T-helper 17 cell (primary cell): ENCODE measurements at places on chromosomes 11 and 22.
A peak's percentile ranks its signal among the peaks of the same experiment; 100 is the strongest.

- no peak for DNase-seq
These were observed 7.5 kb upstream of the STK33 start for GRCh38 chr11:8601376-8602133.

DNA sequence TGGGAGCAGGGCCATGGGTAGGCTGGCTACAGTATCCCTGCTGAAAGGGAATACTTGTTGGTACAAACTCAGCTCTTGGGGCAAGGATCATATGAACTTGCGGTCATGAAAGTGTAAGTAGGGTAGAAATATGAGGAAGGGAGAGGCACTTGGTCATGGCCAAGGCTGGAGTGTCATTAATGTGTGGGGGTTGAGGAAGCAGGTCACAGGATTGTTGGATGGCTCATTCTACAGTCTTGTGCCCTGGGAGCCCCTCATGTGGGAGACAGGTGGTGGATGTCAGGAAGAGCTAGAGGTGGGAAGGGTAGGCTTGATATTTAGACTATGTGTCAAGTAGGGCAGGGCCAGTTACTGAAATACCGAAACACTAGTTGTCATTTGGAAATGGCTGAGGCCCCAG lies 95.5 kb downstream of the RRM1 start:
- DNase-seq: no peak

DNA sequence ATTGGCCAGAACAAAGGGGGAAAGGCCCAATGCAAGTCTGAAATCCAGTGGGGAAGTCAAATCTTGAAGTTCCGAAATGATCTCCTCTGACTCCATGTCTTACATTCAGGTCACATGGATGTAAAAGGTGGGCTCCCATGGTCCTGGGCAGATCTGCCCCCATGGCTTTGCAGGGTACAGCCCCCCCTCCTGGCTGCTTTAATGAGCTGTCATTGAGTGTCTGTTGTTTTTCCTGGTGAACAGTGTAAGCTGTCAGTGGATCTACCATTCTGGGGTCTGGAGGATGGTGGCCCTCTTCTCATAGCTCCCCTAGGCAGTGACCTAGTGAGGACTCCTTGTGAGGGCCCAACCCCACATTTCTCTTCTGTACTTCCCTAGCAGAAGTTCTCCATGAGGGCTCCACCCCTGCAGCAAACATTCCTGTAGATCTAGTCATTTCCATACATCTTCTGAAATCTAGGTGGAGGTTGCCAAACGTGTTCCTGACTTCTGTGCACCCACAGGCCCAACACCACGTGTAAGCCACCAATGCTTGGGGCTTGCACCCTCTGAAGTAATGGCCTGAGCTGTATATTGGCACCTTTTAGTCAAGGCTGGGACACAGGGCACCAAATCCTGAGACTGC lies 9.3 kb downstream of the CARD18 start:
- no peak for DNase-seq

DNA sequence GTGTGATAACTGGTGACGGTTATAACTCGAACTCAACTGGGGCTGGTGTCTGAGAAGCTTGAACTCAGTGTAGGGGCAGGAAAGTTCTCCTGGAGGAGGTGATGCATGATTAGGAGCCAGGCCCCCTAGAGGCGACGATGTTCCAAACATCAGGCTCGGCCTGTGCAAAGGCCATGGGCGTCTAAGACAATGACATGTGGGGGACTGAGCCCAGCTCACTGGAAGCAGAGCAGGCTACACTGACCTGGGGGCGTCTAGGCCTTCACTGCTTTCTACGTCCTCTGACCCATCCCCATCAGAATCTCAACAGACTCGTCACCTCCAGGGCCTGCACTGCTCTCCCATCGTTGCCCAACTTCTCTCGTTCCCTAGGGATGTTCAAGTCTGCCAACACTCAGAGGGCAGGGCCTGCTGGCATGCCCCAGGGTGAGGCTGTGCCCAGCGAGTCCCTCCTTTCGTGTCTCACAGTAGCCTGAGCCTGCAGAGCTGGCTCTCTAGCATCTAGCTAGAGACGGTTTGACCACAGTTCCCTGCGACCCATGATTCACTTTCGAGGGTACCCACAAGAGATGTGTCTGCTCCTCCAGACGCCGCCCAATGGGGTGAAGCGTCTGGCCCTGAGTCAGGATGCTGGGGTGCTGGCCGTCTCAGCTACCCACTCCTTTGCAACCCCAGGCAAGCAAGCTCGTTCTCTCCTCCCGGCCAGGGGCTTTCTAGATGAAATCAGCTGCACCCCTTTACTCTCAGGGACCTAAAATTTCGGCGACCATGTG lies 1.1 kb upstream of the ATG16L2 start:
- peak; percentile 53 for DNase-seq

GRCh38 chr11:130124096-130124495 lies 35.5 kb upstream of the ST14 start:
- DNase-seq: no peak

- DNase-seq: no peak
These were observed 168.0 kb upstream of the BDNF start for GRCh38 chr11:27868226-27868625.

DNA sequence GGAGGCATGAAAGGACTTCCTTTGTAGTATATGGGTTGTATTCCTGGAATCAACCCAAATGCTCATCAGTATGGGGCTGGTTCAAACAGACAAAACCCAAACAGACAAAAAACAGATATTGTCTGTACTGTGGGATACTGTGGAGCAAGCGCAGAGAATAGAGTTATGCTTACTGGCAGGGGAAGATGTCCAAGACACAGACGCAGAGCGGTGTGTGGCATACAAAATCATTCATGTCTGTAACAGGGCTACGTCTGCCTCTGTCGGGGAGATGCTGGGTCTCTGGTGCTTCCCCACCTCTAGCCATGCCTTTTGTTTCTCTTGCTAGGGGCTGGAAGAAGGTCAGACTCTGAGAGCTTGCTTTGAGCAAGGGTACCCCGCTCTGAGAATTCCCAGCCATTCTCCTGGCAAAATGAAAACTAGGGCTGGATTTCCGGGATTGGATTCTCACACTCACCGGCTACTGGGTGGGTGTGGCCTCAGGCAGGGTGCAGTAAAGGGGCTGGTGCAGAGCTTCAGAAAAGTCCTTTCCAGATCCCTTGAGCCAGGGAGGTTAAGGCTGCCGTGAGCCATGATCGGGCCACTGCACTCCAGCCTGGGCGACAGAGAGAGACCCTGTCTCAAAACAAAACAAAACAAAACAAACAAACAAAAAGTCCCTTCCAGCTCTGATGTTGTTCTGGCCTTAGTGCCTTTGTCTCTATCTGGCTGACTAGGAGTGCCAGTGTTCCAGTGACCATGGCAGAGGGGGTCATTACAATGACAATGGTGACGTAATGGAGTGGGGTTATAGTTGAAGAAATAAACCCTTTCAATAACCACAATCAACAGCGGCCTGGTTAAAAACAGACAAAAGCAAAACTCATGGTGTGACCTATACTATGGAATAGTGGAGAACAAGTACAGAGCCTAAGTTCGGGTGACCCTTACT lies 2.9 kb upstream of the ABCC8 start:
- DNase-seq: no peak

DNA sequence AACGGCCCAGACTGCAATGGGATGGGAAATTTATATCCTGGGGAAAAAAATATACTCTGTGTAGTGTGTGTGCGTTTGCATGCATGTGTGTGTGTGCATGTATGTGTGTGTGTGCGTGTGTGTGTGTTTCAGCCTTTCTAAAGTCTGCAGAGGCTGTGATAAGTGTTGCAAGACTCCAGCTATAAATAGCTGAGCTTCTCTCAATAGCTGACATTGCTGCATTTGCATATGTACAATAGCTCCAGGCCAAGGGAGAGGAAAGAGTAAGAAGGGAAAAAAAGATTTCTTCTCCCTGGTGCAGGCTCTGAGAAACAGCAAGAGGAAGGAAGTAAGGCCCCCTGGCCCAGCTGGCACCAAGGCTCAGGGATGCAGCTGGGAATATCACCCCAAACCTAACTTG lies 483.0 kb downstream of the MN1 start:
- no peak for DNase-seq

DNA sequence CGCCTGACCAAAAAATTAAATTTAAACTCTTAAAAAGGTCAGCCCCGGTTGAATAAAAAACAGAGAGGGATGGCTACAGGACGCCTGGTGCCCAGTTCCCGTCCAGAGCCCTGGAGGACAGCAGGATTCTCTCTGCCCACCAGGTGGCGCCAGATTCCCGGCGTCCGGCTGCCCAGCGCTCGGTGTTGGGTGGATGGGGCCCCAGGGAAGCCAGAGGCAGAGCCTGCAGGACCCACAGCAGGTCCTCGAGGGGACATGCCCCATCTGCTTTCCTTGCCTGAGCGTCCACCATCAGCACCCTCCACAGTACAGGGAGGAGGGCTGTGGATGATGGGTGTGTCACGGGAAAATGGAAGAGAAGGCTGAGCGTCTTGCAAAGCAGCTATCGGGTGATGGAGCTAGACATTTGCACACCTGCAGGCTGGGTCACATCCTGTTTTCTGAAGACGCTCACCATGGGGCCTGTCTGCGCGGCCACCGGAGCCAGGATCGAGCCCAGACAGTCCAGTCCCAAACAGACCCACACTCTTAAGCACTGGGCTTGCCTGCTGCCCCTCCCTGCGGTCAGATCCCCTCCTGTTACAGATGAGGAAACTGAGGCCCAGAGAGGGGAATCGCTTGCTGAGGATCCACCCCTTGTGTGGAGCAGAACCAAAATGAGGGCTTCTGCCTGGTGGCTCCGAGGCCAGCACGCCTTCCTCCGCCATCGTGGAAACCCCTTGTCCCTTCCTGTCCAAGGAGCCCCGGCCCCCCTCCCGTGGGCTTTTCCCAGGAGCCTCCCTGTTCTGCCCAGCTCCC lies 18.5 kb upstream of the CBX7 start:
- peak; percentile 86 for DNase-seq

- no peak for DNase-seq
These were observed 55.0 kb upstream of the DEPDC7 start for GRCh38 chr11:32960553-32961164.

GRCh38 chr11:123233280-123233974 lies 38.4 kb upstream of the CLMP start:
- no peak for DNase-seq

DNA sequence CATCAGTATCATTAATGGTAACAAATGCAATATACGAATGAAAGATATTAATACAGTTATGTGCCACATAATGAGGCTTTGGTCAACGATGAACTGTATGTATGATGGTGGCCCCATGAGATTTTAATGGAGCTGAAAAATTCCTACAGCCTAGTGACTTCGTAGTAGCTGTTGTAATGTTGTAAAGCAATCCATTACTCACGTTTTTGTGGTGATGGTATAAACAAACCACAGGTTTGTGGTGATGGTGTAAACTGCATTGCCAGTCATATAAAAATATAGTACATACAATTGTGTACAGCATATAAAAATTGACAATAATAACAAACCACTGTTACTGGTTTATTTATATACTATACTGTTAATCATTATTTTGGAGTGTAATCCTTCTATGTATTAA lies 27.4 kb upstream of the GRIA4 start:
- DNase-seq: no peak

DNA sequence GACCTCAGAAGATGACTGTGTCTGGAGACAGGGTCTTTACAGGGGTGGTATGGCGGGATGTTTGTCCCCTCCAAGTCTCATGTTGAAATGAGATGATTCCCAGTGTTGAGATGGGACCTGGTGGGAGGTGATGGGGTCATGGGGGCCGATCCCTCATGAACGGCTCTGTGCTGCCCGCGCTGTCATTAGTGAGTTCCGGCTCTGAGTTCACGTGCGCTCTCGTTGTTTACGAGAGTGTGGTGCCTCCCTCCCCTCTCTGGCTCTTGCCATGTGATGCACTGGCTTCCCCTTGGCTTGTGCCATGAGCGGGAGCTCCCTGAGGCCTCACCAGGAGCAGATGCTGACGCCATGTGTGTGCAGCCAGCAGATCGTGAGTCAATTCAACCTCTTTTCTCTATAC lies 830.8 kb downstream of the TBC1D22A start:
- no peak for DNase-seq

DNA sequence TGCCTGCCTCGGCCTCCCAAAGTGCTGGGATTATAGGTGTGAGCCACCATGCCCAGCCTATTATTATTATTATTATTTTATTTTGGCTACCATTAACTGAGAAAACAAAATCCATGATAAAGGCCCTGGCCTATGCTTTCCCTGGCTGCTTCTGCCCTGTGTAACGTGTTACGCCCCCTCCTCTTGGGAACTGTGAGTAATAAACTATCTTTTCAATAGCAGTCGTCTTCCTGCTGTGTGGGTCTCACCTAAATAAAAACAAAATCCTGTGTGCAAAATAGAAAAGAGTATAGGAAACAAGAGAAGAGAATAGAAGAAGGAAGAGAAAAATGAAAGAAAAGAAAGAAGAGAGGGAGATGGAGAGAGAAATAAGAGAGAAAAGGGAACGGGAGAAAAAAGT lies 237.0 kb downstream of the MIAT start:
- no peak for DNase-seq

DNA sequence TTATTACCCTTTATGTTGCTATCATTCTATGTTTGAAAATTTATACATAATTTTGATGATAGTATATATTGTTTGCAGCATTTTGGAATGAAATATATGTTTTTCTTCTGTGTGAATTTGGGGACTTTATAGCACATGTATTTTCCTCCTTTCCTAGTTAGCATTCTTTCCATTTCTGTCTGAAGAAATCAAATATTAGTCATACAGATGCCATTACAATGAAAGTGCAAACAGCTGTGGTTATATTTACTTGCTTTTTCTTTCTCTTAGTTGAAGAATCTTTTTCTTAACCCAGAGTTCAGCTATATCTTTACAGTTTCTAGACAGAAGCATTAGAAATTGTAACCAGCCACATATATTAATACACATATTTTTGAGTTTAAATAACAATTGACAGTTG lies 753.1 kb upstream of the ARHGAP42 start:
- DNase-seq: no peak

GRCh38 chr11:131447277-131447815 lies 76.9 kb downstream of the NTM start:
- no peak for DNase-seq

- DNase-seq: no peak
These were observed 684.9 kb downstream of the NTM start for GRCh38 chr11:132055296-132055695.

- no peak for DNase-seq
These were observed 5.2 kb upstream of the RAB3IL1 start for GRCh38 chr11:61922539-61922938.

- DNase-seq: no peak
These were observed 317.6 kb upstream of the FAT3 start for GRCh38 chr11:91906871-91907624.

DNA sequence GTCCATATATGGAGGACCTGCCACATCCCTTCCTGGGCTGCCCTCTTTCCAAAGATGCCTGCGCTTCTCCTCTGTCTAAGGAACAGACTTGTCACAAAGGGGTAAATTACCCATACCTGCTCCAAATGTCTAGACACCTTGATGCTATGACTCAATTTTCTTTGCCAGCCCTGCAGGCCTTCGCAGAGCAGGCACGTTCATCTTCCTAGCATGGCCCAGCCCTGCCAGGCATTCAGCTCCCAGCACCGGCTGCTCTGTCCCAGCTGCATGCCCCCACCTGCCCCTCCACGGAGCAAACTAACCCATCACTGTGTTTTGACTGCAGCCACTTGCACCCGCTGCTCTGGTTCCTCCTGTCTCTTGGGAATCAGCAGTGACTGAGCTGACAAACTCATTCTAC lies 526.1 kb downstream of the MIAT start:
- DNase-seq: no peak

- peak; percentile 77 for DNase-seq
These were observed 6.5 kb upstream of the APOBEC3H start for GRCh38 chr22:39090426-39091064.

- DNase-seq: no peak
These were observed 43.7 kb downstream of the KREMEN1 start for GRCh38 chr22:29116397-29117123.

GRCh38 chr11:31131760-31132159 lies 237.8 kb downstream of the DCDC1 start:
- no peak for DNase-seq
